Vagina (tissue), 2 donors: ENCODE measurements at places on chromosomes 3 and 15. TPM values are rescaled to one million over a fixed set of nuclear protein-coding genes. Genes with fewer than 3 reads are reported as not detected.

The CX3CR1 gene
- total RNA-seq, result not detected

The GRM2 gene
- not detected for total RNA-seq

GRCh38 chr15:87661454-87662355 lies 594.8 kb downstream of the NTRK3 start:
- H3K27ac ChIP-seq, result no peak overlapping the region
- no peaks in the 10 kb centered on the region for H3K27me3 ChIP-seq
- H3K4me1 ChIP-seq, result no peaks in the 10 kb centered on the region

- no peak for DNase-seq
- H3K4me3 ChIP-seq, result no peak overlapping the region
- no peaks in the 10 kb centered on the region for H3K36me3 ChIP-seq
- H3K27ac ChIP-seq, result no peak overlapping the region
These were observed 29.0 kb downstream of the CCDC33 start for GRCh38 chr15:74265046-74265639.

The FAM81A gene
- total RNA-seq, result 0.49 TPM

- no peak for DNase-seq
- no peak overlapping the region for H3K27ac ChIP-seq
- no peaks in the 10 kb centered on the region for H3K27me3 ChIP-seq
- no peaks in the 10 kb centered on the region for H3K4me1 ChIP-seq
These were observed 384.6 kb upstream of the RORA start for GRCh38 chr15:61613729-61614128.
